Osteocyte (in vitro differentiated cells): ENCODE measurements at places on chromosomes 11 and 22. TPM values are rescaled to one million over a fixed set of nuclear protein-coding genes. Genes with fewer than 3 reads are reported as not detected.

The CEP126 gene
- 8.9 and 9.6 TPM in 2 replicates for total RNA-seq

DNA sequence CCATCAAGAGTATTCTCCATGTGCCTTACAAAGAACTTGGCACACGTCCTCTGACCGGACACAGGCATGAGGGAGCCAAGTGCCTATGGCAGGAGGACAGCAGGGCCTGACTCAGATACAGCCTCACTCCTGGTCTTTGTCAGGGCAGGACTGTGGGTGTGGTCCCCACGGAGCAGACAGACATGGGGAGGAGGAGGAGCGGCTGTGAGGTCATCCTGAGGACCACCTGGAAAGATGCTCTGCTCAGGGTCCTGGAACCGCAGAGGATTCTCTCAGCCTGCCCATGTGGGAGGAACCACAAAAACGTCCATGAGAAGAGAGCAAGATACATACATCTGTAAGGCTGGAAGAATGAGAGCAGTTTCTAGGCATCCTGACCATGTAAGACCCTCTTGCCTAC is 576.3 kb downstream of the BRD1 start:
- no peak overlapping the region for H3K27ac ChIP-seq
- DNase-seq = peak; percentile 65
- no peaks in the 10 kb centered on the region for H3K27me3 ChIP-seq
- H3K4me3 ChIP-seq = no peak overlapping the region
- no peaks in the 10 kb centered on the region for H3K4me1 ChIP-seq

The OR4D9 gene
- total RNA-seq = not detected in 2 replicates

GRCh38 chr22:23204541-23205157 is 24.3 kb downstream of the BCR start:
- no peak for DNase-seq
- no peaks in the 10 kb centered on the region for H3K27me3 ChIP-seq
- no peak overlapping the region for H3K27ac ChIP-seq
- peaks cover 2% of the 10 kb centered on the region for H3K4me1 ChIP-seq

DNA sequence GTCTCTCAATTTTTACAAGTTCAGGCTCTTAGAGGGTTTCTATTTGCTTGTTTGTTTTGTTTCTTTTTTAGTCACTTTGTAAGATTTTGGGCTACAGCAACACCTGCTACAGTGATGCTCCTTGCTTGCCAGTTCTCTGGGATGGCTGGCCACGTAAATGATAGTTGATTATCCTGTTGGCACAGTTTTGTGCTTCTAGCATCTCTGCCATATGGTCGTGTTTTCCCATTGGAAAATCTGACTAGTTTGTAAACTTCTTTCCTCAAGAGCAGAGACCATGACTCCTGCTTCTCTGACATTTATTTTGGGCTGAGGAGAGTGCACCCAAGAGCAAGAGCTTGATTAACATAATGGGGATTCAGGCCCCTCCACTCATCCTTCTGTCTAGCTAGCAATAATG is 1621.6 kb upstream of the RAG2 start:
- H3K36me3 ChIP-seq = peaks cover 5% of the 10 kb centered on the region
- no peak overlapping the region for H3K27ac ChIP-seq
- H3K4me3 ChIP-seq = no peak overlapping the region
- DNase-seq = no peak
- H3K4me1 ChIP-seq = peaks cover 12% of the 10 kb centered on the region
- H3K27me3 ChIP-seq = no peaks in the 10 kb centered on the region

- DNase-seq = no peak
- H3K36me3 ChIP-seq = no peaks in the 10 kb centered on the region
- peaks cover 17% of the 10 kb centered on the region for H3K27me3 ChIP-seq
- no peak overlapping the region for H3K27ac ChIP-seq
- no peak overlapping the region for H3K4me3 ChIP-seq
Measured at GRCh38 chr11:61054927-61055562, 47.2 kb upstream of the CD5 start.

The MRGPRX3 gene
- total RNA-seq = not detected in 2 replicates

The DRD4 gene
- total RNA-seq = 1.7 and 1.8 TPM in 2 replicates

- no peak overlapping the region for H3K27ac ChIP-seq
- H3K27me3 ChIP-seq = peaks cover 3% of the 10 kb centered on the region
- no peak overlapping the region for H3K4me3 ChIP-seq
- no peaks in the 10 kb centered on the region for H3K4me1 ChIP-seq
Measured at GRCh38 chr11:107272561-107272960, 185.1 kb downstream of the CWF19L2 start.

- DNase-seq = no peak
- H3K4me3 ChIP-seq = no peak overlapping the region
- no peaks in the 10 kb centered on the region for H3K27me3 ChIP-seq
- H3K4me1 ChIP-seq = peaks cover 29% of the 10 kb centered on the region
- H3K36me3 ChIP-seq = peaks cover 14% of the 10 kb centered on the region
- H3K27ac ChIP-seq = no peak overlapping the region
Measured at GRCh38 chr11:67396259-67396581, 4.4 kb downstream of the RAD9A start.

DNA sequence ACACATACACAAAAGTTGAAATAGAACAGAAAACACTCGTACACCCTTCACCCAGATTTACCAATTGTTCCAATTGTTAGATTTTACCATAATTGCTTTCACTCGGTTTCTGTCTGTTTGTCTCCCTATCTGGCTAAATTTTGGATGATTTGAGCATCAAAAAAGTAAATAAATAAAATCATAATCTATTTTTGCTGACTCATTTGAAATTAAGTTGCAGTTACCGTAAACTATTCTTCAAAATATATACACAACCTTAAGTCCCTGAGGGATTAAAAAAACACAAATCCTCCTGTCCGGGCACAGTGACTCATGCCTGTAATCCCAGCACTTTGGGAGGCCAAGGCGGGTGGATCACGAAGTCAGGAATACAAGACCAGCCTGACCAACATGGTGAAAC is 81.3 kb upstream of the SYT9 start:
- no peak overlapping the region for H3K4me3 ChIP-seq
- H3K36me3 ChIP-seq = no peaks in the 10 kb centered on the region
- H3K4me1 ChIP-seq = no peaks in the 10 kb centered on the region
- no peaks in the 10 kb centered on the region for H3K27me3 ChIP-seq
- DNase-seq = no peak

The MYBPC3 gene
- total RNA-seq = not detected in 2 replicates

GRCh38 chr11:5705688-5706087 is 16.1 kb downstream of the TRIM22 start:
- no peak overlapping the region for H3K4me3 ChIP-seq
- H3K27me3 ChIP-seq = no peaks in the 10 kb centered on the region
- H3K36me3 ChIP-seq = peaks cover 79% of the 10 kb centered on the region

DNA sequence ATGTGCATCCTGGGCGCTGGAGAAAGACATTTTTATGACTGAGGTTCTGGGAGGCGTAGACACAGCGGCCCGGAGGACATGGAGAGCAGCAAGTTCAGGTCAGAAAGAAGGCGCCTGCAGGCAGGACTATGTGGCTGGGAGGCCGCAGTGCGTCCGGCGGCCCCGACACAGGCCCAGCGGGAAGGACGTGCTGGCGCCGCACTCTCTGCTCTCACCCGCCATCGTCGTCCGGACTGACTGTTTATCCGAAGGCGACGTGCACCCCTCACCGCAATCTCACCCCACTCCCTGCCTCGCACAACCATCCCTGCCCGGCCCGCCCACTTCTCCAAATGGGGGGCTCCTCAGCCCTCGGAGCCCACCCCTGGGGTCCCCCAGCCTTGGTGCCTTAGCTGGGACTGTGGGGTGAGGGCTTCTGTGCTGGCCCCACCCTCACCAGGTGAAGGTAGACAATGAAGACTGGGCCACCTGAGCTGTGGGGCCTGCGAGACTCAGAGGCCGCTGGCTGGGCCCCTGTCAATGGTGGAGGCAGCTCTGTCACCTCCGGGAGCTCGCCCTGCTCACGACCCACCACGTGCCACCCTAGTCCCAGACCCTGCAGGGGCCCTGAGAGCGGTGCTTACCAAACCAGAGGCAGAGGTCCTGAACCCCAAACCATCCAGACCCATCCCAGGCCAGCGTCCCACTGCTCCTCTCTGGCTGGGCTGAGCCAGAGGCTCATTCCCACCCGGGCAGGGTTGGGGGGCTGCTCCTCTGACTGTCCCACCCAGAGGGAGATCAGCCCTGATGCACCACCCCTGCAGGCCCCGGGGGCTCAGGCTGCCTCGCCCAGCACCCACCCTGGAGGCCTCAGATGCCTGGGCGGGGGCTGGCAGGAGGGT is 16.2 kb upstream of the MUC5B start:
- peaks cover 3% of the 10 kb centered on the region for H3K36me3 ChIP-seq
- H3K27ac ChIP-seq = no peak overlapping the region
- peak; percentile 82 for DNase-seq
- no peak overlapping the region for H3K4me3 ChIP-seq
- peaks cover 17% of the 10 kb centered on the region for H3K27me3 ChIP-seq

The OR5M11 gene
- not detected in 2 replicates for total RNA-seq

The B4GALNT4 gene
- total RNA-seq = 61.0 and 63.3 TPM in 2 replicates

The VEGFB gene
- 205 and 217 TPM in 2 replicates for total RNA-seq

GRCh38 chr11:83088965-83089364 is 17.3 kb upstream of the RAB30 start:
- no peak for DNase-seq
- no peaks in the 10 kb centered on the region for H3K36me3 ChIP-seq
- H3K27ac ChIP-seq = no peak overlapping the region
- H3K27me3 ChIP-seq = no peaks in the 10 kb centered on the region
- no peak overlapping the region for H3K4me3 ChIP-seq
- H3K4me1 ChIP-seq = peaks cover 7% of the 10 kb centered on the region

The CRYBA4 gene
- total RNA-seq = not detected in 2 replicates

The SCN3B gene
- not detected in 2 replicates for total RNA-seq

The OR51I1 gene
- not detected in 2 replicates for total RNA-seq

DNA sequence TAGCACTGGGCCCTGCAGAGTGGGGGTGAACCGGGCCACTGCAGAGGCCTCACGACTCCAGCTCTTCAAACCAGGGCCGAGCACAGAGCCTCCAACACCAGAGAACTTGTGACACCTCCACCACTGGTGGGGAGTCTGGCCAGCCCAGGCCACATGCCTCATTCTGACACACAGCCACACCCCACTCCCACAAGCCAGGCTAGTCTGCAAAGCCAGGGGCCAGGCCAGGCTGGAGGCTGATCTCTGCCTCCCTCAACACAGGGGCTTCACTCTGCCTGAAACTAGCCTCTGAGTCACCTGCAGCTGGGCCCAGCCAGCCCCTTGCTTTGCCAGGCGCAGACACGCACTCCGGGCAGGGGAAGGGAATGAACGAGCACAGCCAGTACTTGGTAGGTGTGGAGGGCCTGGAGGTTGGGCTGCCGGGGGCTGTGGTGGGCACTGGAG is 102.9 kb downstream of the MED15 start:
- H3K36me3 ChIP-seq = no peaks in the 10 kb centered on the region
- no peaks in the 10 kb centered on the region for H3K4me1 ChIP-seq
- H3K27me3 ChIP-seq = peaks cover 4% of the 10 kb centered on the region

GRCh38 chr11:117572129-117572528 is 224.9 kb downstream of the DSCAML1 start:
- H3K4me1 ChIP-seq = no peaks in the 10 kb centered on the region
- DNase-seq = no peak
- H3K27me3 ChIP-seq = peaks cover 2% of the 10 kb centered on the region

GRCh38 chr11:126163074-126163700 is 48.3 kb downstream of the RPUSD4 start:
- H3K4me1 ChIP-seq = peaks cover 50% of the 10 kb centered on the region
- H3K36me3 ChIP-seq = peaks cover 2% of the 10 kb centered on the region

DNA sequence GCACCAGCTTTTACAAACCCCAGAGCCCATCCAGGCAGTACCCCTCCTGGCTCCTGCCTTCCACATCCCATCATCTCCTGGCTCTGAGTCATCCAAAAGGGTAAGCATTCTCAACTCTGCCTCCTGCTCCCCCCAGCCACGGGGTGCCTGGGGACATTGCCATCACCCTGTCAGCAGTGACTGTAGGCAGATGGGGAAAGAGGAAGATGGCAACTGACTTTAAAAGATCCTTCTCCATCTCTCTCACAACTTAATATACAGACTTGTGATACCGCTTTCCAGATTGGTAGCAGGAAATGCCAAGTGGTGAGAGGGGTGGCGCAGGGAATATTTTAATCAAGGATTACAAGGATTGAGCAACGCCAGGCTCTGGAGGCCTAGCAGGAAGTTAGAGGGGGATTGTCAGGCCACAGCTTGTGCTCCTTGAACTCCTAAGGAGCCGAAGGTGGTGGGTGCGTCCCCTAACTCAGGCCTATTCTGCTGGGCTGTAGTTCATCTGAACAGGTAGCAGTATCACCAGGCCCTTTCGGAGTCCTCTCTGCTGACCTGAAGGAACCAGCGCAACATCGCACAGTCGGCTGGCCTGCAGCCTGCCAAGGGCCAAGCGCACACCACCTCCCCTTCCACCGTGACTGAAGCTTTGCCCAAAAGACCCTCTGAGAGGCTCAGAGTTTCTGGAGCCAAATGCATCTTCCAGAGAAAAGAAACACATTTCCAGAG is 83.3 kb downstream of the ZC3H12C start:
- DNase-seq = no peak
- H3K27ac ChIP-seq = no peak overlapping the region
- H3K4me3 ChIP-seq = no peak overlapping the region

DNA sequence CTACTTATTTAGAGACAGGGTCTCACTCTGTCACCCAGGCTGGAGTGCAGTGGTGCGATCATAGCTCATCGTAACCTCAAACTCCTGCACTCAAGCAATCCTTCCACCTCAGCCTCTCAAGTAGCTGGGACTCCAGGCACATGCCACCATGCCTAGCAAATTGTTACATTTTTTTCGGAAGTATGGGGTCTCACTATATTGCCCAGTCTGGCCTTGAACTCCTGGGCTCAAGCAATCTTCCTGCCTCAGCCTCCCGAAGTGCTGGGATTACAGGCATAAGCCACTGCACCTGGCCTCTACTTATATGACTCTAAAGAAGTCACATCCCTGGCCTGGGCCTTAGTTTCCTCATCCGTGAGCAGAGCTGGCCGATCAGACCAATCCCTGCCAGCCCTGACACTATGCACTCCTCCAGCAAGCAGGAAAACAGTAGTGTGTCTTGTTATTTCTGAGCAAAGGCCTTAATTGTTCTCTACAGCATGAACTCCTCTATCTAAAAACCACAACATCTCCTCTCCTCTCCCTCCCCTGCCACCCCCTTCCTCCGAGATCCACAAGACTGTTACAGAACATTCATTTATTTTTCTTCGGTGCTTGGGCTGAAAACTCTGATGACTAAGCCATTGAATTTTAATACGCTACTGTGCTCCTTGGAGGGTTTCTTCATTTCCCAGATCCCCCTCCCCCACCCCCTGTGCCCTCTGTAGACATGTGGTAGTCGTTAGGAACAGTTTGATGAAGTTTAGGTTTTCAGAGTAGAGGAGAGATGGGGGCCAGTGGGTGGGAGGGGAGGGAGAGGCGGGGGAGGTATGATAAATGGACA is 91.5 kb downstream of the ABTB2 start:
- no peak for DNase-seq
- peaks cover 31% of the 10 kb centered on the region for H3K4me1 ChIP-seq
- peak overlapping the region; percentile 52 for H3K4me3 ChIP-seq
- H3K27me3 ChIP-seq = no peaks in the 10 kb centered on the region
- no peaks in the 10 kb centered on the region for H3K36me3 ChIP-seq
- peak overlapping the region; percentile 79 for H3K27ac ChIP-seq

GRCh38 chr11:64409707-64410403 is 50.9 kb downstream of the RPS6KA4 start:
- H3K27me3 ChIP-seq = peaks cover 7% of the 10 kb centered on the region
- no peak overlapping the region for H3K4me3 ChIP-seq
- H3K4me1 ChIP-seq = peaks cover 12% of the 10 kb centered on the region
- H3K27ac ChIP-seq = no peak overlapping the region
- DNase-seq = no peak

The TBX10 gene
- total RNA-seq = not detected in 2 replicates
